Dermis lymphatic vessel endothelial cell (primary cell): ENCODE measurements at places on chromosomes 16 and 17. TPM values are rescaled to one million over a fixed set of nuclear protein-coding genes. Genes with fewer than 3 reads are reported as not detected.

KRTAP4-9 gene
- not detected in 2 replicates for total RNA-seq

EPX gene
- total RNA-seq: not detected in 2 replicates

NPIPB8 gene
- total RNA-seq: 0.22 and 0.34 TPM in 2 replicates

ZSCAN32 gene
- total RNA-seq: 10.1 and 12.2 TPM in 2 replicates

AXIN2 gene
- total RNA-seq: 2.5 and 2.6 TPM in 2 replicates

KRTAP9-8 gene
- not detected in 2 replicates for total RNA-seq

CCDC144A gene
- total RNA-seq: 1.1 and 1.4 TPM in 2 replicates

SHISA9 gene
- not detected in 2 replicates for total RNA-seq

GPR142 gene
- not detected in 2 replicates for total RNA-seq

HS3ST4 gene
- not detected in 2 replicates for total RNA-seq

SLC38A8 gene
- not detected in 2 replicates for total RNA-seq

PRR35 gene
- not detected in 2 replicates for total RNA-seq

PDIA2 gene
- total RNA-seq: 0.09 and 0.11 TPM in 2 replicates

SRR gene
- 12.2 and 15.0 TPM in 2 replicates for total RNA-seq

NCOR1 gene
- 67.8 and 95.4 TPM in 2 replicates for total RNA-seq

OTOP3 gene
- total RNA-seq: not detected in 2 replicates

CBFA2T3 gene
- under 0.01 TPM in 1 of 2 replicates, not detected in the other for total RNA-seq

AOC3 gene
- 0.33 and 0.43 TPM in 2 replicates for total RNA-seq

DBNDD1 gene
- total RNA-seq: 5.6 and 10.4 TPM in 2 replicates

BCL6B gene
- 39.0 and 76.2 TPM in 2 replicates for total RNA-seq

KRT39 gene
- total RNA-seq: not detected in 2 replicates

DHRS7C gene
- not detected in 2 replicates for total RNA-seq

OR4D1 gene
- total RNA-seq: not detected in 2 replicates

CSH1 gene
- not detected in 2 replicates for total RNA-seq

SBK1 gene
- total RNA-seq: under 0.01 TPM in 2 replicates

TRPV3 gene
- under 0.01 TPM in 1 of 2 replicates, not detected in the other for total RNA-seq

TP53TG3F gene
- not detected in 2 replicates for total RNA-seq

CCR7 gene
- under 0.01 TPM in 1 of 2 replicates, not detected in the other for total RNA-seq

UTS2R gene
- total RNA-seq: not detected in 2 replicates

RAB11FIP4 gene
- 0.22 TPM in 1 of 2 replicates, not detected in the other for total RNA-seq

HOXB9 gene
- under 0.01 and 0.43 TPM in 2 replicates for total RNA-seq

TM4SF5 gene
- total RNA-seq: not detected in 2 replicates

CORO1A gene
- total RNA-seq: 0.76 and 1.5 TPM in 2 replicates

TBX21 gene
- total RNA-seq: under 0.01 and 0.09 TPM in 2 replicates

CLEC3A gene
- not detected in 2 replicates for total RNA-seq

RFNG gene
- total RNA-seq: 19.3 and 19.6 TPM in 2 replicates

VMO1 gene
- total RNA-seq: 0.22 and 0.95 TPM in 2 replicates

MEFV gene
- total RNA-seq: not detected in 2 replicates

PDXDC1 gene
- 134 and 135 TPM in 2 replicates for total RNA-seq

C16orf92 gene
- not detected in 2 replicates for total RNA-seq

MAF gene
- total RNA-seq: 58.2 and 108 TPM in 2 replicates

KCNH4 gene
- under 0.01 TPM in 2 replicates for total RNA-seq

NETO2 gene
- 21.4 and 21.8 TPM in 2 replicates for total RNA-seq

NEUROD2 gene
- not detected in 2 replicates for total RNA-seq

KIF19 gene
- total RNA-seq: 0.09 and 0.11 TPM in 2 replicates

E2F4 gene
- total RNA-seq: 46.4 and 62.6 TPM in 2 replicates

TIMP2 gene
- 61.6 and 75.5 TPM in 2 replicates for total RNA-seq

HOXB1 gene
- not detected in 2 replicates for total RNA-seq

SLFN11 gene
- total RNA-seq: 24.4 and 33.9 TPM in 2 replicates

PLK1 gene
- 3.7 and 4.7 TPM in 2 replicates for total RNA-seq

OR3A3 gene
- total RNA-seq: not detected in 2 replicates
